Activated B cell treated with CpG ODN at 0.5 μM for 24 hours (primary cell): ENCODE measurements at places on chromosomes 13 and 19. TPM values are rescaled to one million over a fixed set of nuclear protein-coding genes. Genes with fewer than 3 reads are reported as not detected.
A peak's percentile ranks its signal among the peaks of the same experiment; 100 is the strongest.

The GNG8 gene
- total RNA-seq = 33.1 and 38.2 TPM in 2 replicates

The VSTM1 gene
- total RNA-seq = not detected in 2 replicates

The ATP8B3 gene
- 2.3 and 3.9 TPM in 2 replicates for total RNA-seq

GRCh38 chr19:31289976-31290375 is 59.3 kb downstream of the TSHZ3 start:
- H3K27me3 ChIP-seq = no peaks in the 10 kb centered on the region
- no peaks in the 10 kb centered on the region for H3K4me1 ChIP-seq
- no peak overlapping the region for H3K27ac ChIP-seq

DNA sequence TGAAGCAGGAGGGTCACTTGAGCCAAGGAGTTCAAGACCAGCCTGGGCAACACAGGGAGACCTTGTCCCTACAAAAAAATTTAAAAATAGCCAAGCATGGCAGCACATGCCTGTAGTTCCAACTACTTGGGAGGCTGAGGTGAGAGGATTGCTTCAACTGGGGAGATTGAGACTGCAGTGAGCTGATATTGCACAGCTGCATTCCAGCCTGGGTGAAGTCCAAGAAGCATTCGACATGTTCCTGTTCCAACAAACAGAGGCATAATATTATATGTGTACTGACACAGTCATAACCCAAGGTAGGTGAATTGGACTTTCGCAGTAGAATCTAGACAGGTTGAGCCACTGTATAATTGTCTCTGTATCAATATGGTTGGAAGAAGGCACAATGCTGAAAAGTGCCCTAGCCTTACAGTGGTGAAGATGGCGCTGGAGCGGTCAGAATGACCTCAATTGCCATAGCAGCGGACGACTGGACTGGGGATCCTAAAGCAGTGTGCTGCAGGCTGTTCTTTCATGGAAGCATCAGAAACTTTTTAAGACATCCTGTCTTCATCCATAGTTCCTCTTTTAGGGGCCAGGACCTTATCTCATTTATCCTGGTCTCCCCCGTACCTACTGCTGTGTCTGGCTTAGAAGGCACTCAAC is 112.0 kb upstream of the CLDN10 start:
- no peak overlapping the region for H3K4me3 ChIP-seq
- H3K4me1 ChIP-seq = no peaks in the 10 kb centered on the region
- no peaks in the 10 kb centered on the region for H3K36me3 ChIP-seq
- no peak for DNase-seq
- no peak overlapping the region for H3K27ac ChIP-seq
- H3K27me3 ChIP-seq = peaks cover 8% of the 10 kb centered on the region

DNA sequence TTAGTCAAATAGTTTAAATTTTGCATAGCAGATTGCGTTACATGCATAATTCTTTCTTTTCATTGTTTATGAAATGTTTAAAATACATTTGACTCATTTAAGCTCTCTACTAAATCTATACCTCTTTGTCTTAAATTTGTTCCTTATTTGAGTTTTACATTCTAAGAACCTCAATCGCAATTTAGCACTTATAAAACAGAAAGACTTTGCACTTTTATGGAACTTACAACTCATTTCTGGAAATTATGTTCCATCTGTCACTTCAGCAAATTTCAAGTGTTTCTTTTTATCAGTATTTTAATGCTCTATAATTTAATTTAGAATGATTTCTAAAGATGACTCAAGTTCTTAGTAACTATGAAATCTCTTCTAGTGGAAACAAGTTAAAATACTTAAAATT is 1505.8 kb upstream of the SPRY2 start:
- no peak for DNase-seq
- H3K27ac ChIP-seq = no peak overlapping the region
- H3K4me3 ChIP-seq = no peak overlapping the region
- H3K27me3 ChIP-seq = no peaks in the 10 kb centered on the region

- peaks cover 19% of the 10 kb centered on the region for H3K27me3 ChIP-seq
- H3K4me3 ChIP-seq = no peak overlapping the region
- DNase-seq = no peak
- H3K36me3 ChIP-seq = peaks cover 2% of the 10 kb centered on the region
Observed at GRCh38 chr13:23480324-23480723, 46.8 kb upstream of the SACS start.

GRCh38 chr19:40381321-40381720 is 8.7 kb downstream of the HIPK4 start:
- no peak for DNase-seq
- no peaks in the 10 kb centered on the region for H3K27me3 ChIP-seq

GRCh38 chr13:51206584-51206983 is 15.6 kb upstream of the FAM124A start:
- no peak overlapping the region for H3K27ac ChIP-seq
- H3K36me3 ChIP-seq = no peaks in the 10 kb centered on the region
- DNase-seq = no peak
- peaks cover 35% of the 10 kb centered on the region for H3K27me3 ChIP-seq
- H3K4me1 ChIP-seq = no peaks in the 10 kb centered on the region
- H3K4me3 ChIP-seq = no peak overlapping the region

DNA sequence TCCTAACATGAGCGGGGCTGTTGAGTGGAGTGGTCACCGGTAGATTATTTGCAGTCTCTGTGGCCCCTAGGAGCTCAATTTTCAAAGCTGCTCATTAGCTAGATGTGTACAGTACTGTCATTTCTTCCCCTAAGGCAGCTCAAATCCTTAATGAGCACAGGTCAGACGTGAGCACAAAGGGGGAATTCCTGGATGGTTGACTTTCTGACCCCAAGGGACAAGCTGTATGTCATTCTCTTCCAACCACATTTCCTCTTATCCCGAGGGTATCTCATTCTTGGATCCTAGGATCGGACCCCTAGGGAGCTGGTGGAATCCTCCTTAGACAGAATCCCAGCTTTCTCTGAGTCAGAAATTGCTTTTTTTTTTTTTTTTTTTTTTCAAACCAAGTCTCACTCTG is 5.7 kb upstream of the OR7G3 start:
- no peaks in the 10 kb centered on the region for H3K36me3 ChIP-seq
- H3K27ac ChIP-seq = no peak overlapping the region
- DNase-seq = no peak
- peaks cover 14% of the 10 kb centered on the region for H3K4me1 ChIP-seq
- no peak overlapping the region for H3K4me3 ChIP-seq

DNA sequence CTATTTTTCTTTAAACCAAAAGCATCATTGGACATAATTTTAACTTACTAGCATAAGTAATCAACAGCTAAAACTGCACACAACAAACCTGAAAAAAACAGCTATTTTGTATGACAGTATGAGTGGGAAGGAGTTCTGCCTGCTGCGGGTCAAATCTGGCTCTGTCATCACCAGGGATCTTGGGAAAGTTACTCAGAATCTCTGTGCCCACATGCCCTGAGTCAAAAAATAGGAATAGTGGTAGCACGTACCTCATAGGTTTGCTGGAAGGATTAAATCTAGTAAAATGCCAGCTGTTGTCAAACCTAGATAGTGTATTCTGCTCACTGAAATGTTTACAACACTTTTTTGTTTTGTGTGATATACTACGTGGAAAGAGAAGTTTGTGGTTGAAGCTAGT is 1.1 kb downstream of the CLN5 start:
- H3K4me3 ChIP-seq = peak overlapping the region; percentile 98
- peaks cover 37% of the 10 kb centered on the region for H3K4me1 ChIP-seq
- no peak for DNase-seq

DNA sequence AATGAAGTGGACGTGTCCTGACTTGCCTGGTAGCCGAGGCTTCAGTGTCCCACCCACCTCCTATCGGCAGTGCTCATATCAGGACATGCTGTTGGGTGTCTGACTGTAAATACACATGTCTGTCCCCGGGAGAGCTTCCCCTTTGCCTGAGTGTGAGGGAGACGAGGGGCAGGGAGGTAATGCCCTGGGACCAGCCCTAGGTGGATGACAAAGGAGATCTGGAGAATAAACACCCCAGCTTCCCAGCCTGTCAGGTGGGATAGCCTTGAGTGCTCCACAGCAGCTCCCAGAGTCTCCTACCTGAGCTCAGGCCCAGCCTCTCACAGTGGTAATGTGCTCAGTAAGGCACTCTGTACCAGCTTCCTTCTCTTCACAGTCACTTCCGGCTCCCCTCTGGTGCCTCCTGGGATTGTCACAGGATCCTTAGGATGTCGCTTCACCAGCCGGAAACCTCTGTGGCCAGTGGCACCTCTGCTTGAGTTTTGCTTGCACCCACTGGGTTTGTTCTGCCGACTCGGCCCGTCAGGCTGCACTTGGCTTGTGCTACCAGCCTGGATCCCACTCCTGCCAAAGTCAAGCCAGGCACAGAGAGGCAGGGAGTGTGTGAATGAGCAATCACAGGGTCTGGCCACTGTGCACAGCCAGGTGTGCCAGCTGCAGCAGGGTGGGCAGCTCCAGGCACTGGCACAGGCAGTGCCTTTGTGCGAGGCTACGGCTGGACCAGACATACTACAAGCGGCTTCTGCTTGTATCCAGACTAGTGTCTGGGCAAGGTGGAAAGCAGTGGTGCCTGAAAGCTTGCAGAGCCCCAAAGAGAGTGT is 54.4 kb upstream of the RGCC start:
- H3K27me3 ChIP-seq = no peaks in the 10 kb centered on the region
- no peak overlapping the region for H3K27ac ChIP-seq
- H3K4me3 ChIP-seq = no peak overlapping the region

GRCh38 chr19:37969695-37970094 is 62.7 kb downstream of the SIPA1L3 start:
- peak overlapping the region; percentile 54 for H3K27ac ChIP-seq
- H3K36me3 ChIP-seq = peaks cover 34% of the 10 kb centered on the region
- no peaks in the 10 kb centered on the region for H3K27me3 ChIP-seq
- peaks cover 68% of the 10 kb centered on the region for H3K4me1 ChIP-seq

DNA sequence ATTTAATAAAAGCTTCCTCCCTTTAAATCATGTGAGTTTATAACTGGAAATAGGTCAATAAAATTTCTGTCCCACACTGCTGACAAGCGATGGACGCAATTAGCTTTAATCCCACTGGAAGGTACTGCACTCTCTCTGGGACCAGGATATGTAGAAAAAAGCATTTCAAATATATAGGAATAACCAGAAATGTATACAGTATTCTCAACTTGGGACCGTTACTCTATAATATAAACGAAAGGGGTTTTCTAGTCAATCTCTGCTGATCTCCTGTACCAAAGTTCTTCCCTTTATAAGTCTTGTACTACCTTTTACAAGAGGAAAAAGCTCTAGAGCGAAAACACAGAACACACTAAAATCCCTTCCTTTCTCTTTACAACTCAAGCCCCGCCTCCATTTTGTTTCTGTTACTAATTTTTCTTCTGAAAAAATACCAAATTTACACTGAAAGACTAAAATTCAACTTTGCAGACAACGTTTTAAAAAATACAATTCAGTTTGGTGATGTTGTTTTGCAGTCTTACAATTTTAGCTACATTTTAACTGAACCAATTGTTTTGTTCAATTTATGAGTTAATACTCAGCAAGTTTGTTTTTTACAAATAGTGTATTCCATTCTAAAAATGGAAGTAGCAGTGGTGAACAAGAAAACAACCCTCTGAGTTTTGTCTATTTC is 1.7 kb upstream of the USPL1 start:
- no peak overlapping the region for H3K27ac ChIP-seq
- H3K4me1 ChIP-seq = peaks cover 47% of the 10 kb centered on the region
- no peak for DNase-seq
- no peak overlapping the region for H3K4me3 ChIP-seq
- peaks cover 10% of the 10 kb centered on the region for H3K36me3 ChIP-seq
- no peaks in the 10 kb centered on the region for H3K27me3 ChIP-seq

GRCh38 chr13:91580749-91581148 is 182.3 kb downstream of the GPC5 start:
- H3K27me3 ChIP-seq = no peaks in the 10 kb centered on the region
- H3K36me3 ChIP-seq = no peaks in the 10 kb centered on the region
- no peak overlapping the region for H3K4me3 ChIP-seq

DNA sequence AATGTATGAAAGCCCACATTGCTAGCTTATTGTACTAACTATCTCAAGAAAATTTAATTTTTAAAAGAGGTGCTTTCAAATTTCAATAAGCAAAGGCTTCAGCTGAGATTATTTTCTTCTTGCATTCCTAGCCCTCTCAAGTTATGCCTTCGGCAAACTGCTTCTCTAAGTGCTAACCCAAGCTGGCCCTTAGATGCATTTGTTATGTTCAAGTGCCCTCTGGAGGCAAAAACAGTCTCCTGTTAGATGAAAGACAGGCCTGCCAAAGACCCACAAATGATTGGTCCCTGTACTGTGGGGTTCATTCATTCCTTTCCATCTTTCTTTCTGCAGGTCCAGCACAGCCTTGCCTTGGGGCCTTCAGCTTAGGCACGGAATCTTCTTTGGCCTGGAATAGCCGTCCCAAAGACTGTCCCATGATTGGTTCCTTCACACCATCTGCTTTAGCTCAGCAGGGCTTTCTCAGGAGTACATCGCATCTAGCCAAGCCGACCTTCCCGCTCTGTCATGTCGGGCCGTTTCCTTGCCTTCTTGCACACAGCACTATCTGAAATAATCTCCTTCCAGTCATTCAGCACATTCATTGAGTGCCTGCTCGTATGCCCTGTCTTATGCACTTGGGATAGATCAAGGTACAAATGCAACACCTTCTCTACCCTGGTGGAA is 26.4 kb upstream of the TPTE2 start:
- H3K4me1 ChIP-seq = peaks cover 20% of the 10 kb centered on the region
- peak overlapping the region; percentile 79 for H3K4me3 ChIP-seq
- no peak for DNase-seq
- peaks cover 11% of the 10 kb centered on the region for H3K36me3 ChIP-seq

- H3K4me1 ChIP-seq = peaks cover 8% of the 10 kb centered on the region
- H3K27me3 ChIP-seq = no peaks in the 10 kb centered on the region
- no peak for DNase-seq
- no peak overlapping the region for H3K4me3 ChIP-seq
- H3K36me3 ChIP-seq = peaks cover 73% of the 10 kb centered on the region
Observed at GRCh38 chr19:30036154-30037129, 94.4 kb downstream of the URI1 start.

GRCh38 chr13:20608438-20609020 is 41.6 kb downstream of the IFT88 start:
- DNase-seq = no peak
- H3K27ac ChIP-seq = no peak overlapping the region
- H3K4me3 ChIP-seq = no peak overlapping the region
- H3K27me3 ChIP-seq = no peaks in the 10 kb centered on the region
- no peaks in the 10 kb centered on the region for H3K4me1 ChIP-seq
- H3K36me3 ChIP-seq = peaks cover 37% of the 10 kb centered on the region

GRCh38 chr19:5330307-5330720 is 10.3 kb downstream of the PTPRS start:
- H3K4me1 ChIP-seq = peaks cover 7% of the 10 kb centered on the region
- H3K36me3 ChIP-seq = no peaks in the 10 kb centered on the region
- no peak overlapping the region for H3K27ac ChIP-seq
- H3K27me3 ChIP-seq = peaks cover 19% of the 10 kb centered on the region
- peak overlapping the region; percentile 16 for H3K4me3 ChIP-seq
- DNase-seq = no peak

- peak; percentile 82 for DNase-seq
- peak overlapping the region; percentile 91 for H3K4me3 ChIP-seq
- H3K27ac ChIP-seq = peak overlapping the region; percentile 98
- no peaks in the 10 kb centered on the region for H3K36me3 ChIP-seq
- H3K27me3 ChIP-seq = no peaks in the 10 kb centered on the region
Observed at GRCh38 chr19:50357178-50358100, 8.0 kb downstream of the NAPSA start.
